Effector memory CD4-positive, alpha-beta T cell (primary cell): ENCODE measurements at places on chromosomes 7 and 10.

DNA sequence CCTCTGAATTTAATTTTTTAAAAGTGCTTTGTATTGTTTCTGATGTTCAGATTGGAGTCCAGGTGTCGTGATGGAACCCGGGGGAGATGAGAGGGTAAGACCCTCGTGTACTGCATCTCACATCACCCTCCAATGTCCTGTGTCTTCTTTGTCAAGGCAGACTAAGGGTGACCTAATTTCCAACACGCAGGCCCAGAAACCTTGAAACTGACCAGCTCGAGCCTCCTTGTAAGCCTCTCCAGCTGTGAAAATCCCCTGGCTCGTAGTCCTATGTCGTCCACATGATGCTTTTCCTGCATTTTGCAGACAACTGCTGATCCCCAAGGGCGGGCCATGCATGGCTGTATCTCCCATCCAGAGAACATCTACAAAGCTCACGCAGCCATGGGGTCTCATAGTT lies 220.2 kb downstream of the ARHGAP12 start:
- no peak for DNase-seq

- no peak for DNase-seq
Measured at GRCh38 chr10:127849921-127850320, 42.8 kb downstream of the CLRN3 start.

- no peak for DNase-seq
Measured at GRCh38 chr7:46542076-46542475, 621.0 kb upstream of the IGFBP3 start.

GRCh38 chr7:131557652-131558385 lies 1.4 kb upstream of the PODXL start:
- DNase-seq, result no peak

- no peak for DNase-seq
Measured at GRCh38 chr7:3453398-3453797, 152.3 kb downstream of the SDK1 start.

DNA sequence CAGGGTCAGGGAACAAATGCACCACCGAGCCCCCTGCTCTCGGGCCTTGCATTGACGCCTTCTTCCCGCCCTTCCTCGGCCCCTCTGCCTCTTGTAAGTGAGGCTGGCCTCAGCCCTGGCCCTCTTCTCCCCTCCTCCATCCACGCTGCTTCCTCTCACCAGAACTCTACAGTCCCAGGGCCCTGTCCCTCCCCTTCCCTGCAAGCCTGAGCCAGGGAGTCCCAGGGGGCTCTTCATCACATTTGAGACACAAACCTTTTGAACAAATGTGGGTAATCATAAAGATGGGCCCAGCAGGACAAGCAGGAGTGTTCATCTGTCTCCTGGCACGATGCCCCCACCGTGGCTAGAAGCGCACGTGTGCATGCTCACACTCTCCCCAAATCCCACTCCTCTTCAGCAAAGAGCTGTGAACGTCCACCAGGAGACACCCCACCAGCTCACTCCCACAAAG lies 57.7 kb downstream of the SLIT1 start:
- no peak for DNase-seq

- no peak for DNase-seq
Measured at GRCh38 chr7:26187380-26188205, 13.0 kb downstream of the HNRNPA2B1 start.

GRCh38 chr10:76882245-76882644 lies 755.4 kb downstream of the KCNMA1 start:
- no peak for DNase-seq

- no peak for DNase-seq
Measured at GRCh38 chr7:77877791-77878190, 79.2 kb downstream of the PHTF2 start.

- DNase-seq, result no peak
Measured at GRCh38 chr10:25536027-25536426, 361.2 kb downstream of the GPR158 start.

- no peak for DNase-seq
Measured at GRCh38 chr10:107829161-107829560, 664.7 kb upstream of the SORCS1 start.
